ENCODE measurements at places on chromosomes 16 and 17. TPM values are rescaled to one million over a fixed set of nuclear protein-coding genes. Genes with fewer than 3 reads are reported as not detected.

The PSME3IP1 gene
- 65.6 TPM for total RNA-seq

The TMEM238L gene
- 0.42 TPM for total RNA-seq

The HOXB7 gene
- total RNA-seq = 0.64 TPM

The C17orf78 gene
- total RNA-seq = not detected

The LYZL6 gene
- total RNA-seq = not detected

The GHDC gene
- total RNA-seq = 22.0 TPM

The PRSS21 gene
- not detected for total RNA-seq

The RNF112 gene
- total RNA-seq = 1.5 TPM

The ABCC3 gene
- 20.9 TPM for total RNA-seq

The TP53TG3F gene
- not detected for total RNA-seq

The NPIPB13 gene
- total RNA-seq = not detected

The HAS3 gene
- 40.3 TPM for total RNA-seq

The FSCN2 gene
- total RNA-seq = 1.1 TPM

The KRTAP3-2 gene
- total RNA-seq = not detected

The KRT33B gene
- total RNA-seq = 0.57 TPM

The FAM171A2 gene
- total RNA-seq = 0.35 TPM

The TBC1D28 gene
- not detected for total RNA-seq

The OTOP3 gene
- 26.7 TPM for total RNA-seq

The BCAR1 gene
- 32.8 TPM for total RNA-seq

The SDK2 gene
- total RNA-seq = 1.7 TPM

The INCA1 gene
- total RNA-seq = 0.31 TPM

The ZMYND15 gene
- total RNA-seq = 1.7 TPM

The KRT33A gene
- not detected for total RNA-seq

The VWA3A gene
- not detected for total RNA-seq

The TOX3 gene
- not detected for total RNA-seq

The PLCG2 gene
- 15.8 TPM for total RNA-seq

The KCNH4 gene
- total RNA-seq = under 0.01 TPM

The CCDC102A gene
- 3.5 TPM for total RNA-seq

The ZPBP2 gene
- total RNA-seq = not detected

The CHST5 gene
- total RNA-seq = not detected

The C1QL1 gene
- total RNA-seq = 0.35 TPM

The KRTAP1-1 gene
- total RNA-seq = not detected

Measured in esophagus squamous epithelium (tissue), 5 donors.